K562 (cell line): ENCODE measurements at places on chromosomes 5 and 9. TPM values are rescaled to one million over a fixed set of nuclear protein-coding genes. Genes with fewer than 3 reads are reported as not detected.

The PCDHGB7 gene
- total RNA-seq: 0.04 and 0.09 TPM in 2 replicates

DNA sequence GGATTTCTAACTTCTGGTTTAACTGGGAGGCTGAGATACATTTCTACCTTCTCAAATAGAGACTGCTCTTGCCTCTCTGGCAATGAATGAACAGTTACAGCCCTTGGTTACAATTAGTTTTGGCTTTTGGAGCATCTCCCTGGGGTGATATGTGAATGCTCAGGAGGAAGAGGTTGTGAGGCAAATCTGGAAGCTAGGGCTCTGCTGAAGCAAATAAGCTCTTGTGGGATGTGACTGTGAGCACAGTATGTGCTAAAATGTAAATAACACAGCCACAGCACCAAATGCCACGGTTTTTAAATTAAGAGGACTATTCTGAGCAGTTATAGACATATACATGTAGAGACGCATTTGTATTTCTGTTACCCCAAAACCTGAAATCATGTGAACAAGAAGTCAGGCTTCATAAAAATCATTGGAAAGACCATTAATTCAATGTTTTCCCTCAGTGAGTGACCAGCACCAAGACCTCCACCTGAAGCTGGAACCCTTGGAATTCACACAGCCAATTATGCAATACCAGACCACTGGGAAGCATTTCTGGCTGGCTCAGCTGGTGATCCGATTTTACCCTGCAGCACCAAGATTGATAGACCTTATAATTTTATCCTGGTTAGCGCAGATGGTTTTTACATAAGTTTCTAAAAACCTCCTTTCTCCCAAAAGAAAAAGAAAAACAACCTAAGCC lies 3.0 kb upstream of the SLC44A1 start:
- no peaks in the 10 kb centered on the region for H3K36me3 ChIP-seq
- no peak overlapping the region for H3K27ac ChIP-seq
- H3K27me3 ChIP-seq: peaks cover 9% of the 10 kb centered on the region
- peaks cover 16% of the 10 kb centered on the region for H3K4me1 ChIP-seq
- DNase-seq: no peak

DNA sequence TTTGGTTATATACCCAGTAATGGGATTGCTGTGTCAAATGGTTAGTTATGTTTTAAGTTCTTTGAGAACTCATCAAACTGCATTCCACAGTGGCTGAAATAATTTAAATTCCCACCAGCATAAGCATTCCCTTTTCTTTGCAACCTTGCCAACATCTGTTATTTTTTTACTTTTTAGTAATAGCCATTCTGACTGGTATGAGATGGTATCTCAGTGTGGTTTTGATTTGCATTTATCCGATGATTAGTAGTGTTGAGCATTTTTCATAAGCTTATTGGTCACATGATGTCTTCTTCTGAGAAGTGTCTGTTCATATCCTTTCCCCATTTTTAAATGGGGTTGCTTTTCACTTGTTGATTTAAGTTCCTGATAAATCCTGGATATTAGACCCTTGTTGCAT lies 435.7 kb upstream of the RIOK2 start:
- H3K27me3 ChIP-seq: no peaks in the 10 kb centered on the region
- H3K4me1 ChIP-seq: no peaks in the 10 kb centered on the region
- H3K27ac ChIP-seq: no peak overlapping the region

GRCh38 chr5:158985492-158985891 lies 114.2 kb downstream of the EBF1 start:
- no peaks in the 10 kb centered on the region for H3K4me1 ChIP-seq
- no peaks in the 10 kb centered on the region for H3K36me3 ChIP-seq
- no peak for DNase-seq
- no peak overlapping the region for H3K4me3 ChIP-seq

- H3K4me3 ChIP-seq: no peak overlapping the region
- H3K4me1 ChIP-seq: no peaks in the 10 kb centered on the region
- no peak overlapping the region for H3K27ac ChIP-seq
Observed at GRCh38 chr5:41065691-41066335, 5.3 kb downstream of the MROH2B start.

The FGD3 gene
- 0.76 and 1.3 TPM in 2 replicates for total RNA-seq

DNA sequence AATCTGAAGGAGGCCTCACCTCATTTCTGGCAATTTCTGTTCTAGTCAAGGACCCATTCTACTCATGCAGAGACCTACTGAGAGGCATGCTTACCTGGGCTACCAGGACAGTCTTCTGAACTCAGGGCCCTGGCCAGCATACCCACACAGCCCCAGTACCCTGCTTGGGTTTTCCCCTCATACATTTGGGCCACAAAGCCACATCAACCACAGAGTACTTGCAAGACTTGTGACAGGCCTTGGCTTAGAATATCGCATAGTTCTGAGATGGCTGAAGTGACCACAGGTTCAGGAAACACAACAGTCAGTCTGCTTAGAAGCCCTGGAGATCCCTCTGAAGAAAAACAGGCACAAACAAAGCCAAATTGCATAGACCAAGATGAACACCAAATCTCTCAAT lies 758.8 kb upstream of the CDH9 start:
- DNase-seq: no peak
- no peak overlapping the region for H3K27ac ChIP-seq
- H3K4me1 ChIP-seq: no peaks in the 10 kb centered on the region
- H3K4me3 ChIP-seq: no peak overlapping the region
- no peaks in the 10 kb centered on the region for H3K27me3 ChIP-seq

The RORB gene
- not detected in 2 replicates for total RNA-seq

DNA sequence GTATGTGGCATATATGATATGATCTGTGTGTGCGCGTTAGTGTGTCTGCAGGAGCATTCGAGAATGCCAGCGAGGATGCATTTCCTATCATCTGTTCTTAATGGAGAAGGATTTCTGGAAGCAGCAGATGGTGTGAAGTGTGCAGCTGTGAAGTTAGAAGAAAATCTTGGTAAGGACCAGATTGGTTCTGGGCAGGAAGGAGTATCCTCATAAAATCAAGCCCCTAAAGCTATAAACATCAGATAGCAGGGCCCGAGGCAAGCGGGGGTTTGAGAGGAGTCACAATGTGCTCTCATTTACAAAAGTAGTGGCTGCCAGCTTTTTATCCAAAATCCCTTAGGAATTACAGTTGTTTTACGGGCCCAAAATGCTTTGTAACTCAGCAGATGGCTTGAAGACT lies 40.0 kb downstream of the DAPK1 start:
- H3K4me3 ChIP-seq: no peak overlapping the region

DNA sequence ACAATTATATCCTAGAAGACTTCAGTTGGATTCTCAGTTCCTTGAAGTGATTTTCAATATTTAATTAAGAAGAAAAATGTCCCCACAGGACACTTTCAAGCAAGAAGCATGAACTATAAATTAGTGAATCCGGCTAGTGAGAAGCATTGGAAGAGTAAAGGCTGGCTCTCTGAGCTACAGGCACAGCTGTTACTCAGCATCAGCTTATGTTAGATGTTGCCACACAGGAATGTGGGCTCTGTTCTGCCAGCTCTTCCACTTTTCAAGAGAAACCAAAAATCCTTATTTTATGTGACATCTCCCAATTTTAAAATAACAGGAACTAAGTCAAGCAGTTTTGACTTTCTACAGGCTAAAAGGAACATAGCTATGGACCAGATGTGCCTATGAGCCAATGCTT lies 14.9 kb downstream of the ZNF474 start:
- no peak for DNase-seq
- no peaks in the 10 kb centered on the region for H3K36me3 ChIP-seq
- no peaks in the 10 kb centered on the region for H3K27me3 ChIP-seq
- no peak overlapping the region for H3K4me3 ChIP-seq

- no peak overlapping the region for H3K27ac ChIP-seq
- DNase-seq: no peak
- H3K4me1 ChIP-seq: no peaks in the 10 kb centered on the region; the same call in 1 of the 3 replicates
- H3K36me3 ChIP-seq: no peaks in the 10 kb centered on the region
- H3K4me3 ChIP-seq: no peak overlapping the region
Observed at GRCh38 chr5:145467446-145467845, 367.7 kb downstream of the PRELID2 start.

The MRPS27 gene
- total RNA-seq: 96.7 and 97.6 TPM in 2 replicates

The SVEP1 gene
- total RNA-seq: 0.73 and 0.81 TPM in 2 replicates

The SV2C gene
- total RNA-seq: not detected in 2 replicates

The PCDHGA2 gene
- total RNA-seq: 0.18 and 0.27 TPM in 2 replicates

The SHC3 gene
- 0.02 TPM in 1 of 2 replicates, not detected in the other for total RNA-seq

The TMOD1 gene
- 29.3 and 34.7 TPM in 2 replicates for total RNA-seq

GRCh38 chr5:2320611-2321010 lies 430.9 kb downstream of the IRX2 start:
- H3K36me3 ChIP-seq: no peaks in the 10 kb centered on the region
- no peaks in the 10 kb centered on the region for H3K4me1 ChIP-seq
- H3K4me3 ChIP-seq: no peak overlapping the region
- no peak overlapping the region for H3K27ac ChIP-seq
- no peak for DNase-seq

The ARL14EPL gene
- 0.09 and 0.20 TPM in 2 replicates for total RNA-seq

The EXD3 gene
- total RNA-seq: 11.7 and 12.5 TPM in 2 replicates

The PAEP gene
- total RNA-seq: 0.51 and 0.69 TPM in 2 replicates

The ALDH1A1 gene
- 24.4 and 27.0 TPM in 2 replicates for total RNA-seq

The DDX4 gene
- total RNA-seq: not detected in 2 replicates

The INSYN2B gene
- total RNA-seq: not detected in 2 replicates

The JAKMIP2 gene
- total RNA-seq: not detected in 2 replicates

DNA sequence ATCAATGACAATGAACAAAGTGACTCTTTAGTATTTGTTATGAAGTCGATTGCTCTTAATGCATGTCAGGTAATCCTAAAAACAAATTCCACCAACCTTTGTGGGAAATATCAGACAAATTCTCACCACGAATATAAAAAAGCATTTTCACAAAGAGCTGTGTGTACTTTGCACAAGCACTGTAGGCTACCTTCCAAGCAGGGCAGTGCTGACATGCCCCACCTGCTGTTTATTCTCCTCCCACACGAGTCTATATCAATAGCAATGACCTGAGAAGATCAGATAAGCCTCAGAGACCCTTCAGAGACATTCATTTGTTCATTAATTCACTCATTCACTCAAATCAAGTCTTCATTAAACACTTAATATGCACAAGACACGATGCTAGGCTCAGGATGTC lies 469.1 kb downstream of the ZSWIM6 start:
- no peak overlapping the region for H3K4me3 ChIP-seq
- peaks cover 9% of the 10 kb centered on the region for H3K27me3 ChIP-seq
- no peak for DNase-seq
- no peaks in the 10 kb centered on the region for H3K4me1 ChIP-seq
- no peaks in the 10 kb centered on the region for H3K36me3 ChIP-seq

DNA sequence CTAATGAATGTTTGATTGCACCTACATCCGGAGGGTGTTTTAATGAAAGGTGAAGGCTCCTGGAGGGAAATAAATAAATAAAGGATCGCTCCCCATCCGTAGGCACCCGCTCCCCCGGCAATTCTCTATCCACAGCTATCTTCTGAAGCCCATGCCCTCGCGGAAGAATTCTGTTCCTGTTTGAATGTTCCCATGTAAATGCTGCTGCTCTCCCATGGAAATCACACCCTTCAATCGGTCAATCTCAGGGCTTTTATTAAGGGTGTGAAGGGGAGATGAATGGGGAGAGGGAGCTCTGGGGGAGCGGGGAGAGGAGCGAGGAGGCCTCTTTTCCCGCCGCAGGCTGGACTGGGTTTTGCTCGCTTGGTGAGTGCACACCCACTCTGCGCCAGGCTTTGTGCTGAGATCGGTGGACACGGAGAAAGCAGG lies 21.1 kb upstream of the ARAP3 start:
- no peaks in the 10 kb centered on the region for H3K36me3 ChIP-seq
- peaks cover 9% of the 10 kb centered on the region for H3K4me1 ChIP-seq
- no peak overlapping the region for H3K27ac ChIP-seq
- DNase-seq: no peak

GRCh38 chr5:96714450-96714849 lies 52.3 kb downstream of the CAST start:
- no peak for DNase-seq
- no peak overlapping the region for H3K4me3 ChIP-seq
- no peak overlapping the region for H3K27ac ChIP-seq
- peaks cover 41% of the 10 kb centered on the region for H3K4me1 ChIP-seq
- no peaks in the 10 kb centered on the region for H3K27me3 ChIP-seq

DNA sequence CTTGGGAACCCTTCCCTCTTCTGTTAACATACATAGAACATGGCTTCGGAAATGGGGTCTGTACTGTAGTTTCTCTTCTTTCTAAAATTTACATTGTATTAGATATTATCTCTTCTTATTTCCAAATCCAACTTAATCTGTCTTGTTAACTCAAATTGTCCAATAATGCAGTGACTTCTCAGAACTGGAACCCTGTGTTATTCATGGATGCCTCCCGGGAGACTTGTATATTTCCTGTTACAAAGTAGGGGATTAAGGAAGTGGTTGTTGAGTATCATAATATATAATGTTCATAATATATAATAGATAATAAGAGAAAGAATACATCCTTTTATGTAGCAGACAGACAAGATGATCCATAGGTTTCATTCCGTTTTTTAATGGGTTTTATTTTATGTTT lies 128.4 kb downstream of the ZSWIM6 start:
- H3K27ac ChIP-seq: no peak overlapping the region
- no peaks in the 10 kb centered on the region; the same call in 1 of the 2 replicates for H3K27me3 ChIP-seq
- H3K4me1 ChIP-seq: peaks cover under 1% of the 10 kb centered on the region; the same call in 1 of the 3 replicates
- no peak for DNase-seq

DNA sequence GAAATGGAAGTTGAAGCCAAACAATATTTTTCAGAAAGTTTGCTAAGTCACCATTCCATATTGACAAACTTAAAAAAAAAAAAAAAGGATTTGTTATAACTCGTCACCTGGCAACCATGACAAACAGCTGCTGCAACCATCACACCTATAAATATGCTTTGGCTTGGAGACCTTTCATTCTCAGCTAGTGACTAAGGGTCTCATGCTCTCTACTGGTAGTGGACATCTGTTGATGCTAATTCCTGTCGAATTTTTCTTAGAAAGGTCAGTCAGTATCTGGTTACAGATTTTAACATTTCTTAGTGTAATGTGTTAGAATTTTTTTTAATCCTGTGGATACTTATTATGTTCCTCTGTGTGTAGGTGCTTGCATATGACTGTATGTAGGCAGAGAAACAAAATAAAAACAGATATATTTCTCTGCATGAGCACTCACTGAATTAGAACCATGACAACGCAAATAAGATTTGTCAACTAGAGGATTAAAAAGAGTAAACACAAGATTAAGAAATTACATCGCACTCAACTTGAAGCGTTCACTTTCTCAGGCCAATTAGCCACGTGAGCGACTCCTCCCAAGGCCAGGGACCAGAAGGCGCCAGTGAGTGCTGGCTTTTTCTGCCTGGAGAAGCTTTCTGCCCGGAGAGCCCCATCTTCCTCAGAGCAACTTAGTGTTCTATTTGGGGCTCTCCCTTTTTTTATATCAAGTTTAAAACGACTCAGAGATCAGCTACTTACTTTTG lies 27.0 kb upstream of the ZNF622 start:
- no peaks in the 10 kb centered on the region for H3K4me1 ChIP-seq
- H3K4me3 ChIP-seq: no peak overlapping the region
- peaks cover 15% of the 10 kb centered on the region for H3K27me3 ChIP-seq
- H3K36me3 ChIP-seq: no peaks in the 10 kb centered on the region

GRCh38 chr5:160088805-160089204 lies 30.4 kb downstream of the PWWP2A start:
- no peak overlapping the region for H3K4me3 ChIP-seq
- H3K4me1 ChIP-seq: no peaks in the 10 kb centered on the region; the same call in 1 of the 2 replicates
- H3K27me3 ChIP-seq: no peaks in the 10 kb centered on the region
- H3K36me3 ChIP-seq: peaks cover 18% of the 10 kb centered on the region; the same call in 2 of the 3 replicates
- no peak overlapping the region for H3K27ac ChIP-seq

- H3K4me3 ChIP-seq: no peak overlapping the region
- peaks cover 22% of the 10 kb centered on the region; the same call in 2 of the 3 replicates for H3K4me1 ChIP-seq
- no peaks in the 10 kb centered on the region for H3K36me3 ChIP-seq
- H3K27ac ChIP-seq: no peak overlapping the region
- no peak for DNase-seq
Observed at GRCh38 chr9:113398796-113399195, 2.3 kb downstream of the ALAD start.

GRCh38 chr5:75034137-75034739 lies 18.1 kb downstream of the GCNT4 start:
- no peaks in the 10 kb centered on the region for H3K36me3 ChIP-seq
- no peaks in the 10 kb centered on the region for H3K4me1 ChIP-seq
- DNase-seq: no peak
- no peak overlapping the region for H3K27ac ChIP-seq

The PCDHB13 gene
- not detected in 2 replicates for total RNA-seq
